ENCODE measurements at places on chromosomes 4 and X.

GRCh38 chr4:187218705-187219245 is 495.1 kb upstream of the FAT1 start:
- no peak for DNase-seq

DNA sequence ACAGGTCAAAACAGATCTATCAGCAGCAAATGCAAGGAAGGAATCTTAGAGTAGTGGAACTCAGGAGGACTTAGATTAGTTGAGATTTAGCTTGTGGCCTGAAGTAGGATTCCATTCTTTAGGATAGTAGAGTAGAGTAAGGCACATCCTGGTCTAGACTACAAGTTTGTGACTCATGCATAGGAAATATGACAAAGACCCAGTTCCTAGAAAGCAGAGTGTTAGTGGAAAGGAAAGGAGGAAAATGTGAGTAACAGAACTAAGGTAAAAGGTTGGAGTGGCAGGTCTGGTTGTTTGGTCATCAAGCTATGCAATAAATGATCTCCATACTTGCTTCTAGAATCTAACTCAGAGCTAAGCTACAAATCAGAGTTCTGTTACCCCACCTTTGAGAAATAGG is 595.0 kb downstream of the ACTRT1 start:
- DNase-seq: no peak

- no peak for DNase-seq
Measured at GRCh38 chrX:129748305-129748704, 9.5 kb downstream of the XPNPEP2 start.

- DNase-seq: no peak
Measured at GRCh38 chrX:72308566-72309296, 3.0 kb upstream of the CITED1 start.

DNA sequence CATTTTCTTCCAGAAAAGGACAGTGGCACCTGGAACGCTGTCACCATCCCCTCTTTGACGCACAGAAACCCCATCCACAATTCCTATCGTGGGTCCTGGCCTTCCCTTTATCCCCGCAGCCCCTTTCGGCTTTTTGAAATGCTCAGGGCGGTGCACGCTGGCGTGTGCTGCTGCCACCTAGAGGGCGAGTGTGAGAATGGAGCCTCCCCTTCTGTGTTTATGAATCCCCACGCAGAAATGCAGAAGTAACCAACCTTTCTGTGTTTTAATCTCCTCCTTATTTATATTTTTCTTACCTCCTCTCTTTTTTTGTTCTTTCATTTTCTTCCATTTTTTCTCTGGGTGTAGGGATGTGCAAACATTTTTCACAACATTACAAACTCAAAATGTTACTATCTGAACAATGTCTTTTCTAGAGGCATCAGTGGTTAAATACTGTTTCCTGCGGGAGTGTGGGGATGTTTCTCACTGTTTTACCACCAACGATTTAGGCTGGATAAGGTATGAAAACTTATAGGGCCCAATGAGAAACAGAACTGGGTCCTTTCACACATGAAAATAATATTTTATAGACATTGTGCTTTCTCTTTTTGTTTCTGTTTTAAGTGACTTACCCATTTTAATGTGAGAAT is 50.0 kb downstream of the TMA16 start:
- no peak for DNase-seq

DNA sequence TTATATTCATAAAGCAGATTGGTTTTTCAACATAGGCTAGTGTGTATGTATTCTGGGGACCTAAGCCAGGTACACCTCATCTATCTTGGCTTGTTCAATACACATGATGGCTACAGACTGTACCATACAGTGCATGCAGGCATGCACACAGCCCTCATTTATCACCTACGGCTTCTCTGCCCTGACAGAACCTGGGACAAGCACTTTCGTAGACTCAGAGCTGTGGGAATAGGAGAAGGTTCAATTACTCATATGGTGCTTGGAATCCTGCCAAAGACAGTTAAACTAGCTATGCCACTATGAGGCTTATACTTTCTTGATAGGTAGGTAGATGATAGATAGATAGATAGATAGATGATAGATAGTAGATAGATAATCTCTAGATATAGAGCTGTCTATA is 457.2 kb downstream of the GALNTL6 start:
- DNase-seq: no peak

All from esophagus squamous epithelium (tissue), 5 donors.